ENCODE measurements at places on chromosomes 6 and 20.

- no peak for DNase-seq
These were observed 248.7 kb upstream of the JAG1 start for GRCh38 chr20:10922506-10922905.

DNA sequence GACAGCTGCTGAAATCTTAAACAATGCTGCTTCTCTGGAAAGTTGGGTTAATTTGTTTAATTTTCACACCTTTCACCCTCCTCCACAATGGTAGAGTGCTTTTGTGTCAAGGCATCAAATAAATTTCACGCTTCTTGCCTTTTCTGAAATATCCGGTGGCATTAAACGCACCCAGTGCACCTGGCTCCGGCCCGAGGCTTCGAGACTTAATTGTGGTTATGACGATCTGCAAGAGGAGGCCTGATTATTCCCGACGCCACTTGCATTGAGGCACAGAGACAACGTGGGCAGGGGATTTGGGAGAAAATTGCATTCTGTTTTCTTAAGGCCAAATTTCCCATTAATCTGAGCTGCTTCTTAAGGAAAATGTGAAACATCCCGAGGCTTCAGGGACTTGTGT, 152.2 kb downstream of the CDH4 start:
- DNase-seq = no peak

- DNase-seq = no peak
These were observed 2.3 kb downstream of the GSTA1 start for GRCh38 chr6:52801188-52801841.

GRCh38 chr20:17648791-17649730, 33.0 kb downstream of the RRBP1 start:
- DNase-seq = no peak

- no peak for DNase-seq
These were observed 23.6 kb upstream of the FBXL4 start for GRCh38 chr6:98971303-98971702.

DNA sequence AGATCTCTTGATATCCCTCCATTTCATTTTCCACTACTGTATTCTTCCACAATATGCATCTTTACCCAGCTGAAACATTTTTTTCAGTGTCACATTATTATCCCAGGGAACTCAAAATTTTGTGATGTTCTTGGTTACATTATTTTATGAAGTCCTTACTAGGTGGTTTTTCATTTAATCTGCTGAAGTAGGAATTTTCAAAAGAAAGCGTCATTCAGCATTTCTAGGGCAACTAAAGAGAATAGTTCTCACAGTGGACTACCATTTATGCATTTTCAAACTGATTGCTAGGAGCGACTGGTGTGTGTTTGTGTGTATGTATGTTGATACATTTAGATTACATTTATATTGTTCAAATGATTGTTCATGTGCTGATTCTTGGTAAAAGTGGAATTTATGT, 2.4 kb upstream of the TMEM30A start:
- DNase-seq = no peak

DNA sequence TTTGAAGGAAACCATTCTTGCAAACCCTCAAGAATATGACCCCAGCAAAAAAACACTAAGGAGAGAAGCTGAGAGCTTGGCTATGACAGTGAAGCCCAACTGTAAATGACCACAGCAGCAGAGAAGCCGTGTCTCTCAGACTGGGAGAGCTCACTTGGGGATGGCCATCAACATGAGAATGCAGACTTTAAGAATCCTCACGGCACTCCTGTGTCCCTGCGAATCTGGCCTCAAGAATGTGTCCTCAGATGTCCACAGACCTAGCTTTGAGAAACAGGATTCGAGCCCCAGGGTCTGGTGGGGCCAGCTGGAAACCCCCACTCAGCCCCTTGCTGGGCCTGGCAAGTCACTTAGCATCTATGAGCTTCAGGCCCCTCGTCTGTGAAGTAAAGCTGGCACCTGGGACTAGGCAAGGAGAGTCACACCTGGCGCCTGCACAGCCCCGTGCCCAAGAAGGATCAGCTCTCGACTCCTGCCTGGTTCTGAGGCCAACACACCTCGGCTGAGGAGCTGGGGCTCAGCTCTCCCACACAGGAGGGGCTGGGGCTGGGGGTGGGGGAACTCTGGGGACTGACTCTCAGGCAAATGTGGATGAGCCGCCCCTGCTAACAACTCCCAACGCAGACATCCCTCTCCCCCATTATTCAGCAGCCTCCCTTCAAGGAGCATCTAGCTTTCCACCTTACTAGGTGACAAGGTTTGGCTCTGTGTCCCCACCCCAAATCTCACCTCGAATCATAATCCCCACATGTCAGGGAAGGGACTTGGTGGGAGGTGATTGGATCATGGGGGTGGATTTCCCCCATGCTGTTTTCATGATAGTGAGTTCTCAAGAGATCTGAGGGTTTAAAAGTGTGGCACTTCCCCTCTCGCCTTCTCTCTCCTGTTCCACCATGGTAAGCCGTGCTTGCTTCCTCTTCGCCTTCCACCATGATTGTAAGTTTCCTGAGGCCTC, 97.7 kb downstream of the GRM4 start:
- DNase-seq = no peak

GRCh38 chr20:50634191-50634590, 57.2 kb downstream of the RIPOR3 start:
- DNase-seq = no peak

GRCh38 chr20:9632265-9632664, 117.9 kb downstream of the LAMP5 start:
- DNase-seq = no peak

- no peak for DNase-seq
These were observed 48.1 kb downstream of the CTCFL start for GRCh38 chr20:57476641-57477461.

- DNase-seq = no peak
These were observed 75.1 kb downstream of the SEL1L2 start for GRCh38 chr20:13915284-13915683.

DNA sequence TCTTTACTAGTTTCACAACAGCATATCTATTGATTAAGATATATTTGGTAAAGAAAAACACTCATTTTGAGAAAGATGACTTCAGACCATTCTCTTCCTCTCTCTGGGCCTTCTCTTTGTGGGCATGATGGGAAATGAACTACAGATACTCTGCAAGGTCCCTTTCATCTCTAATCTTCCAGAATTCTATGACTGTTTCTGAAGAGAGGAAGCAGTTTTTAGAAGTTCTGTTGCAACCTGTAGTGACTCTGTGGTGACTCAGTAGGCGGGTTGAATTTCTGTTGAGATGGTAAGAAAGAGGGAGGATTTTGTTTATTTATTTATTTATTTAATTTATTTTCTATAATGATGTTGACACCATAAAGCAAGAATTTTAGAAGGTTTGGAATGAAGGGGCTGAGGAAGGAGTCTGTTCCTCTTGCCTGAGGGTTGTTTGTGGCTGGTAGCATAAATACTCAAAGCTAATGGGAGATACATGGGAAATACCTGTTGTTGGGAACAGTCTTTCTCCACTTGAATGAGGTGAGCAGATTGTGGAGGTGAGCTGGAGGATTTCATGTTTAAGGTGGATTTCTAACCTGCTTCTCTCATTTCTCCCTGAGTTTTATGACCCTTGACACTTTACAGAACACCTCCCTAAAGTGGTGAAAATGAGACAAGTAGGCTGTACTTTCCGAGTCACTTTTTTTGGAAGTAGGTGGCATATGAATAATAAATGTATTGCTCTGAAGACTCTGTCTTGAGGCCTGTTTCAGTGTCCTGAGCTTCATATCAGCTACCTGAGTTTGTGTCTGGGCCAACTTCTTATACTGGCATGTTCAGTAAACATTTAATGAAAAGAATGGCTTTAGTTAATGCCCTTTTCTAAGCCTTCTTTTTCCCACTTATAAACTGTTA, 15.0 kb downstream of the ACSS2 start:
- DNase-seq = no peak

DNA sequence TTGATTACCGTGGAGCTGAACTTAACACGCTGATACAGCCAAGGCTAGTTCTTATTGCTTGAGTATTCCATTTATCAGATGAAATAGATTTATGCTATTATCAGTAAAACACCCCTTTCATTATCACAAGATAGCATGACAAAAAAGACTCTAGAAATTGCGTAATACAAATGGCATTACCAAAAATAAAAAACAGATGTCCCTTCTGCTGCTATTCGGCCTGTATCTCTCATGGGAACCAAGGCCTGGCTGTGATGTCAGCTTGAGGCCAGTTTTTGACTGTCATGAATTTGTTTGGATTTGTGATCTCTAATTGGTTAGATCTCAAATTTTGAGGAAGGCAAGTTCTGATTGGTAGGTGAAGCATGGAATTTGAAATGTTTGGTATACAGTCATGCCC, 25.2 kb downstream of the MEI4 start:
- no peak for DNase-seq

DNA sequence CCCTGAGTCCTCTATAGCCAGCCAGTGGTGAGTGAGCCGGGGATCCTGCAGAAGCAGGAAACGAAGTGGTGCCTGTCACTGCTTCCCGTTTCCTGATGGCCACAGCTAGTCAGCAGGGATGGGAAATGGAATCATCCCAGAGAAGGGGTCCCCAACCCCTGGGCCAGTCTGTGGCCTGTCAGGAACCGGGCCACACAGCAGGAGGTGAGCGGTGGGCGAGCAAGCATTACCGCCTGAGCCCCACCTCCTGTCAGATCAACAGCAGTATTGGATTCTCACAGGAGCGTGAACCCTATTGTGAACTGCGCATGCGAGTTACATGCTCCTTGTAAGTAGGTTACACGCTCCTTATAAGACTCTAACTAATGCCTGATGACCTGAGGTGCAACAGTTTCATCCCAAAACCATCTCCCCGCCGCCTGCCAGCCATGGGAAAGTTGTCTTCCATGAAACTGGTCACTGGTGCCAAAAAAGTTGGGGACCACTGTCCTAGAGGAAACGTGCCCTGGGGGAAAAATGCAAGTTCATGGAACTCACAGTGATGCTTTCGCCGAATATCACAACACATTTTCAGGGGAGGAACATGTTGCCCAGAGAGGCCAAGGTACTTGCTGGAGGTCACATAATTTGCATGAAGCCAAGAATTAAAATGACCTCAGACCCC, 113.8 kb downstream of the JPH2 start:
- no peak for DNase-seq

DNA sequence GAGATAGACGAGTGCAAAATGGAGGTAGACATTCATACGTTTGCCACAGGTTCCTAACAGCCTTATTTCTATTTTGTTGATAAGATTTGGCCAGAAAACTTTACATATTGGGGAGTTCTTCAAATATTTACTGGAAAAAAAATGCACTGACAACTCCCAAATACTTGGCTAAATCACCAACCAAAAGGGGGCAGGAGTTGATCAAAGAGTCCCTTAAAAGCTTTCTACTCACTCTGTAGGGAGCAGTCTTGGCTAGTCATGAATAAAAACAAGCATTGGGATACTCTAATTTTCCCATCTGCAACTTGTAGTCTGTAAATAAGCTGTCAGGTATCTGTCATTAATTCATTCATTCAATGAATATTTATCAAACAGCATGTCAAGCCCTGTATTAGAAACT, 18.4 kb downstream of the TENT5A start:
- no peak for DNase-seq

DNA sequence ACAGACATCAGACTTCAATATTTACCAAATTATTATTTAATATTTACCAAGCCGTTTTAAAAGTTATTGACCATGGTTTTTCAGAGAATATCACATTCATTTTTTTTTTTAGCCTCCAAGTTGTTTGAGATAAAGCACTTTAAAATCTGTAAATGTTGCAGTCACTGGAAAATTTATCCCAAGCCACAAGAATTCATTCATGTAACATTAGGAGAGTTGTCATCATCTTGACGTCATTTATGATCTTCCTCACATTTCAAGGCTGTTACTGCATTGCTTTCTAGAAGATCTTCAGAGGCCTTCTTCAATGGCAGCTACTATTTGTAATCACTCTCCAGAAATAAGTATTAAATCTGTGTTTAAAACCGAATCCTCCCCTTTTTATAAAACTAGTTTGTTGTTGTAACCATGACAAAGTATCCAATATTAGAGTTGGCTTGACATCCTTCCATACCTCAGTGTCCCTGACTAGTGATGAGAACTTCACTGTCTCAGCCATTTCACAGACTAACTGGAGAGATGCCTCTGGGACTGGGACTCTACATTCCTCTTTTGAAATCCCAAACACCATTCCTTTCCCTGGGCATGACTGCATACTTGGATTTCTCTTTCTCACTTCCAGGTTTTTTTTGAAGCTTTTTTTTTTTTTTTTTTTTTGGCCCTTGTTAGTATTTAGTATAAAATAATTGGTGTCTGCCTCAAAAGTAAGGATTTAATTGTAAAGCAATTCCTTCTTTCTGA, 100.1 kb downstream of the ZFAND3 start:
- DNase-seq = no peak

DNA sequence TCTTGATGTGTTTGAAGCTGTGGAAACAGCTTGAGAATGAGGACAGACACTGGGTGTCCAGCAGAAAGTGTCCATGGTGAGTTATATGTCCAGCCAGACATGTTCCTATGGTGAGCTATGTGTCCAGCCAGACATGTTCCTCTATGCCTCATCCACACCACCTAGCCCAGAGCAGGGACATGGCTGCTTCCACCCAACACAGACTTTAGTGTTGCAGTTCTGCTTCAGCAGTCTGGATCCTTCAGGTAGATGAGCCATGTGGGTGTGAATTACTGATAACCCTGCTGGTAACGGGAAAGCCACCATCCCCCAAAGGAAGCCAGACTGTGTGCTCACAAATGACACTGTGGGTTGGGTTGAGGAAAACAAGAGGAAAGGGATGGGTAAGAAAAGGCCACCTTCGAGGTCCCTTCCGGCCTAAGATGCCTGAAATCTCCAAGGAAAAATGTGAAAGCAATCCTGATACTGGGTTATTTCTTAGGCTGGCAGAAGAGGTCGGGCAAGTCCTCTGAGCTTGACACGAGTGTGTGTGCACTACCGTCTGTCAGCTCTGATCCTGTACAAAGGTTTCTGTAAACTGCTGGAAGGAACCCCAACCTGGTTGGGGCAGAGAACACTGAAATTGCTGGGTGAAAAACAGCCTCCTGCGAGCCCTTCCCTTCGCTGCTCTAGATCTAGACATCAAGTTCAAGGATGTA, 77.8 kb downstream of the NINL start:
- DNase-seq = no peak

DNA sequence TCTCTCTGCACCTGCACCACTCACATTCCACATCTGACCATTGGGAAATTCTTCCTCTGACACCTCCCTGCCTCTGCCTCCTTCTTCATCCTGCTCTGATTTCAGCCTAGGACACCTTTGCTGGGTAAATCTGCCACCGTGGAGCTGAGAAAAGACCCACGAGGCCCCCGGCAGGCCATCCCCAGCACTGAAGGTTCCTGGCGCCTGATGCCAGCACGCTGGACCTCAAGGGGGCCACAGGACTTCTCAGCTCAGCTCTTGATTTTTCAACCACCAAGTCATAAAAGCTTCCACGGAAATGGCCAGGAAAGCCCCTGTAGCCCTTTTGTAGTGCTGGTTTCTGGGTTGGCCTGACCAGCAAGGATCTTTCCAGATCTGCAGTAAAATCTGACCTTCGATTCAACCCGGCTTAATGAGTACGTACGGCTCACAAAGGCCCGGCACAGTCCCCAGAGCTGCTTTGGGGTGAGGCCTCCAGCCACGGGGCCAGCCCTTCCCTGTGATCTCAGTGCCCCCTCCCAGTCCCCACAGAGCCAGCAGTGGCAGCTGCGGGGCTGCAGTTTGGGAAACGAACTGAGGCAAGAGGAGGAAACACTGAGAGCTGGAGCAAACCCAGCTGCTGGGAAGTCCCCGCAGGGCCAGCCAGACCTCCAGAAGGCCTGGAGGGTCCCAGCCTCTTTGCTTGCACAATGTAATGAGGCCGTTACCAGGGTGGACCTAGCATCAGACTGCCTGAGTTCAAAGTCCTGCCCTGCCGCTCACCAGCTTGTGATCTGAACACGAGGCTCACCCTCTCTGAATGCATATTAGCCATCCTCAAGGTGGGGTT, 157.5 kb downstream of the BMP7 start:
- DNase-seq = no peak

Measured in epithelial cell of proximal tubule (primary cell).